Lower lobe of right lung (tissue), 2 donors: ENCODE measurements at places on chromosomes 16 and 17.
A peak's percentile ranks its signal among the peaks of the same experiment; 100 is the strongest.

GRCh38 chr16:62370445-62370844 lies 334.2 kb upstream of the CDH8 start:
- DNase-seq = no peak

DNA sequence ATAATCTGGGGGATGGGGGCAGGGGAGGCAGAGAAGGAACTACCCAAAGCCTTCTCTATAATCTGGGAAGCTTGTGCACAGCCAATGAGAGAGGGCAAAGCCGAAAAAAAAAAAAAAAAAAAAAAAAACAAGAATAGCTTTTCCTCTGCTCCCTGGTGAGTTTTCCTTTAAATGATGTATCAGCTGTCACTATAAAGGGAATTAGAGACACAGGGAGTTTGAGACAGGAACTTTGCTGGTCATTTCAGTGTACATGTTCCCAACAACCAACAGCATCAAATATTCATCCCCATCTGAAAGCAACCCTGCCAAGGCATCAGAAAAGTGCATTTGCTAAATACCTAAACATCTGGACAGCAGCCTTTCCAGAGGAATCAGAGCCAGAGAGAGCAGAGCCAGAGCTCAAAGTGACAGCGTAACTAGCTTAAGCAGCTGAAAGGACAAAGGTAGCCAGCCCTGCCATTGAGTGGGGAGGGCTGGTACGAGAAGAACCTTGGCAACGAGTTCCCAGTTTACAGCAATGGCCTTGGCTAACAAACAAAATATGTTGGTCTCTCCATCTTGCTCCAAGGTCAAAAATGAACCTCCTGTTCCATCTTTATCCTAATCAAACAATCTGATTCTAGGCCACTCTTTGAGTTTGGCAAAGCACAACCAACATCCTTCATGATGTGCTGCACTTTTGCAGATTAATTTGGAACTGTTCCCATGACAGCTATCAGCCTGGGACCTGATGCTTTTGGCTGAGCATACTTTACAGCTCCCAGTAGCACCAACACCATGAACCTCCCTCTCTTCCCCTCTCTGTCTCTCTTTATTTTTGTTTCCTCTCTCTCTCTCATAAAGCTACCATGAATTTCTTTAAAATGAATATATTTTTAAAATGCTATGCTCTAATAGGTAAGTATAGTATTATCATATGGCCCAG lies 143.7 kb upstream of the GNAO1 start:
- no peak for DNase-seq

GRCh38 chr17:58492238-58493121 lies 4.3 kb upstream of the HSF5 start:
- DNase-seq = no peak

DNA sequence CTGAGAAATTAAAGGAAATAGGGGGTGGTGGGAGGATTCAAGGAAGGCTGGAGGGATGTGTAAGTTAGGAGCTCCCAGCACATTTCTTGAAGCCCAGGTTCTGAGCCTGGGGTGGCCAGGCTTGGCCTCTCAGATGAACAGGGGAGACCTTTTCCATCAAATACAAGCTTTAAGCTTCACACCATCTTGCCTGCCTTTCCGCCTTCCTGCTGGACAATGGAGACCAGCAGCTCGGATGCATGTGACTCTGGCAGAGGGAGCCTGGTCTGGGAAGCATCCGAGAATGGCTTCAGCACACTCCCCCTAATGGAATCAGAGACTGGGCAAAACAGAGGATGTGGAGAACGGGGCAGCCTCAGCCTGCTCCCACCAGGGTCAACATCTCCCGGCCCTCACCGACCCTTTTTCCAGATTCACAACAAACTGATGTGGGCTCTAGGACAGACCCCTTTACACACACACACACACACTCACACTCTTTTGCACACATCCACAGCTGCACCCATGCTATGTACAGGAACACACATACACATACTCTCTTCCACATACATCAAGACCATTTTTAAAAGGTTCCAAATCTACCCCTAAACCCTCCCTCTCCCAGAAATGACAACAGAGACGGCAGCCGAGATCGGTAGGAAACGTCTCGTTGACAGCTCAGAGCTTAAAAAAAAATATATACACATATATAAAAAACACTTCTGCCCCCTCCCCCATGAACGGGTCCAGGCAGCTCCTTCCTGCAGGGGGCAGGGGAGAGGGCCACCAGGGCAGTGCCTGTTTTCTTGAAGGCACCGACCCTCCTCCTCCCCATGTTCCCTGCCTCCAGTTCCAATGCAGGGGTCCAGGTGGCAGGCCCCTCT lies 6.5 kb upstream of the ATXN7L3 start:
- no peak for DNase-seq

DNA sequence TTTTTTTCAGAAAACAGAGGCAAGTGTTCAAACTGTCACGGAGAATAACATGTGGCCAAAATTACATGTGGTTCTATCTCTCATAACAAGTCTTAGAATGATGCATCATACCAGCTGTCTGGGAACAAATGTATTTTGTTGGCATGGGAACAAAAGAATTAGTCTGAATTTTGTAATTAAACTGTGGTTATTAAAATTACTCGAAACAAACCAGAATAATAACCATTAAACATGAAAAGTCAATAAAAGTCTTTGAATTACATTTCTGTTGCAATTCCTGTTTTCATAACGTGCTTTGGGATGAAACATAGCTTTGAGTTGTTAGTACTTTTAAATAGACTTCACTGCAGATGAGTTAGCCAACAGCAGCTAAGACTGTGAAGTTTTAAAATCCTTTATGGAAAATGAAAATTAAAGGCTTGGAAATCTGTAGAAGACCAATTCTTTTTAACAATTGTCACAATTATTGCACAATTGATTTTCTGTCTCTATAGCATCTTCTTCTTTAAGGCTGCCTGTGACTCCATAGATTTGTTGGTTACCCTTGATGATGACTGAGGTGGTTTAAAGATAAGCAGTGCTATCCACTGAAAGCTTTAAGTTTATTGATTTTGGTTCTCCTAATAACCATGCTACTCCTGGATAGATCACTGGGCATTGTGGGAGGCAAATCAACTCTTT lies 117.9 kb upstream of the AXIN2 start:
- no peak for DNase-seq

GRCh38 chr16:85413691-85414663 lies 199.1 kb upstream of the GSE1 start:
- DNase-seq = peak; percentile 21

DNA sequence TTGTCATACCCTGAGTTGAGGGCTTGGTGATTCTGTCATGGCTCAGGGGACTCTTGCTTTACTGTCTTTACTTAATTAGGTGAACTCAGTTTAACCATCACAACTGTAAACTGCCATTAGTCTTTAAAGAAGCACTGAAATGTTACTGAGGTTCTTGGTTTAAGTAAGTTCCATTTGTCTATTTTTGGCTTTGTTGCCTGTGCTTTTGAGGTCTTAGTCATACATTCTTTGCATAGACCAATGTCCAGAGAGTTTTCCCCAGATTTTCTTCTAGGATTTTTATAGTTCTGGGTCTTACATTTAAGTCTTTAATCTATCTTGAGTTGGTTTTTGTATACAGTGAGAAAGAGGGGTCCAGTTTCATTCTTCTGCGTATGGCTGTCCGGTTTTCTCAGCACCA lies 137.5 kb downstream of the SOCS1 start:
- no peak for DNase-seq

DNA sequence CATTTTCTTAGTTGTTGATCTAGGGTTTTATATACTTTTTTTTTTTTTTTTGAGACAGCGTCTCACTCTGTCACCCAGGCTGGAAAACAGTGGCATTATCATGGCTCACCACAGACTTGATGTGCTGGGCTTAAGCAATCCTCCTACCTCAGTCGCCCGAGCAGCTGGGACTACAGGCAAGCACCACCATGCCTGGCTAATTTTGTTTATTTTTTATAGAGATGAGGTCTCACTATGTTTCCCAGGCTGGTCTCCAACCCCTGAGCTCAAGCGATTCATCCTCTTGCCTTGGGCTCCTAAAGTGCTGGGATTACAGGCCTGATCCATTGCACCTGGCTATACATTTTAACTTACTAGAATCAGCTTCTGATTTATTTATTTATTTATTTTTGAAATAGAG lies 34.2 kb upstream of the ATP2A3 start:
- no peak for DNase-seq

DNA sequence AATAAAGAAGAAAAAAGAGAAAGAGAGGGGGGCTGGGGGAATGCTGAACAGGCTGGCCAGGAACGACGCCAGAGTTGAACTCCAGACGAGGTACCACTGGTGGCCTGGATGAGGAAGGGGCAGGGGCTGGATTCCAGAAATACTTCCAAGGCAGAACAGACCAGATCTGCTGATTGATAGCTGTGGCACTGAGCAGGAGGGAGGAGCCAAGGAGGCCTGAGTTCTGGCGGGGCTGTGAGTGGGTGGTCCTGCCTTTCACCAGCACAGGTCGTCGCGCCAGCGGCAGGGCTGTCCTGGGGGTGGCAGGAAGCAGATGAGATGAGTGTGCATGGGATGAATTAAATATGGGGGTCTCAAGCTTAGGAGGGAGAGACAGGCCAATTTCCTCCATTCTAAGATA lies 5.5 kb downstream of the CCDC42 start:
- DNase-seq = no peak

GRCh38 chr17:16003841-16004240 lies 4.2 kb downstream of the TTC19 start:
- no peak for DNase-seq

GRCh38 chr17:44875761-44876160 lies 23.5 kb downstream of the EFTUD2 start:
- DNase-seq = no peak

DNA sequence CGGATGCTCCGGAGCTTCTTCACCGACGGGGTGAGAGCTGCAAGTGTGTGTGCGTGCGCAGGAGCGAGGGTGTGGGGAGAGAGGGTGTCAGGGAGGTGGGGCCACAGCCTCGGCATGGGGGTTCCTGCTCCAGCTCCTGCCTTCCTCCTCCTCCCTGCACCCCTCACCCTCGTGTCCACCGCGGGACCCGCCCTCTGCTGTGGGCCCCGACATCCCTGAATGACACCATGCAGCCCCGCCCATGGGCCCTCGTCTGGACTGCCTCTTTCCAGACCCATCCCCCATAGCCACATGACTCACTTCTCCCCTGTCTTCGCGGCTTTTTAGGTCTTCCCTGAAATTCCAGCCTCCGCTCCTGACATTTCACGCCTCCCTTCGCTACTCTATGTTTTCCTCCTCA lies 41.6 kb downstream of the ARHGAP23 start:
- no peak for DNase-seq

DNA sequence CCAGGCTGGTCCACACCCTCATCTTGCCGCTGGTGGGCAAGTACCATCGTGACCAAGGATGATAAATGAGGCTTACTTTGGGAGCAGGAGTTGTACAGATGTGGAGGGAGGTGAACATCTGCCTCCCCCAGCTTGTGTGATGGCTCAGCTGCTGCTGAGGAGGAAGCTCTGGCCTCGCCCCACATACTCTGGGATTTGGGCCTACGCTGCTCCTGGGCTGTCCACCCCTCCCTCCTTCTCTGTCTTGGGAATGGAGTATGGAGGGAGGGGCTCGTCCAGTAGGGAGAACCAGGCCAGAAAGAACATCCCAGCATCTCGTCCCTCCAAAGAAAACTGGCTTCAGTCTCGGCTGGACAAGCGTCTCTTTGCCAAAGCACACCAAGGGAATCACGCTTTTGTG lies 134.8 kb upstream of the CDC42EP4 start:
- no peak for DNase-seq

DNA sequence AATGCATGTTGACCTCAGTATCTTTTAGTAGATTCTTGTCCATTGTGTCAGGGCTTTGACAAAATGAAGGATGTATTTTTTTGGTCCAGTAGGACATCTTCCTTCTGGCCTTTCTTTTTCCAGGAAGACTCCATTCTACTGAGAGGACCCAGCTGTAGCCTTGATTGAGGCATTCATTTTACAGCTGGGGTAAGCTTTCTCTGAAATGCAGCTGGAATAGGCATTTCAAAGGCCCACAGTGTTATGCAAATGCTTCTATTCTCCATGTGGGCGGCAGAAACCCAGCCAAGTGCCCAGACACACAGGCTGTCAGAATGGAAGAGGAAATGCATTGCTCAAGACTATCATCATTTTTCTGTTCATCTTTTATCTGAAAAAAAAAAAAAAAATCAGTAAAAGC lies 629.0 kb upstream of the CDH8 start:
- no peak for DNase-seq

- DNase-seq = no peak
Observed at GRCh38 chr17:16986391-16986790, 14.5 kb upstream of the TNFRSF13B start.

GRCh38 chr16:69500496-69500895 lies 65.3 kb upstream of the NFAT5 start:
- DNase-seq = no peak
